HFF-Myc (cell line): ENCODE measurements at places on chromosomes 16 and 17.

- peak; percentile 44 for DNase-seq
Measured at GRCh38 chr16:14186007-14186794, 115.1 kb downstream of the MRTFB start.

DNA sequence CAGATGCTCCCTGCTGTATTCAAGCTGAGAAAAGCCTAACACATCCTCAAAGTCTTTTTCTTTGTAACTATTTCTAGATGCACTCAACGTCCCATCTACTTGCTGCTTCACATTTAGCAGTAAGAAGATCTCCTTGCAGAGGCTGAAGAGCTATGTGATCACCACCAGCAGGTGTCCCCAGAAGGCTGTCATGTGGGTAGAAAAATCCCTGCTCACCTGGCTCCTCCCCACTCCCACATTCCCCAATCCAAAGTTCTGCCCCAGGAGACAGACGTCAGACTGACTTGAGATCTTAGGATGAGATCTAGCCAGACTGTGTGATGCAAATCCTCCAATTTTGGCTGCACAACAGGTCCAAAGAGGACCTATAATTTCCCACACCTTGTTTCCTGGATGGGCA, 1.1 kb downstream of the CCL13 start:
- DNase-seq = no peak

- no peak for DNase-seq
Measured at GRCh38 chr17:77217566-77217965, 76.8 kb downstream of the SEC14L1 start.

GRCh38 chr16:83458612-83459011, 349.2 kb upstream of the HSBP1 start:
- no peak for DNase-seq

GRCh38 chr16:908526-909155, 62.1 kb downstream of the LMF1 start:
- DNase-seq = no peak

DNA sequence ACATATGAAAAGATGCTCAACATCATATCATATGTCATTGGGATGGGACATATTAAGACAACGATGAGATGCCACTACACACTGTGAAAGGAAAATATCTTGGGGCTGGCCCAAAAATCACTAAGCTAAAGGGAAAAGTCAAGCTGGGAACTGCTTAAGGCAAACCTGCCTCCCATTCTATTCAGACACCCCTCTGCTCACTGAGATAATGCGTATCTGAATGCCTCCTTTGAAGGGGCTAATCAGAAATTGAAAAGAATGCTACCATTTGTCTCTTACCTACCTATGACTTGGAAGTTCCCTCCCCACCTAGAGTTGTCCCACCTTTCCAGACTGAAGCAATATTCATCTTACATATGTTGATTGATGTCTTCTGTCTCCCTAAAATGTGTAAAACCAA, 11.2 kb upstream of the TRIM25 start:
- no peak for DNase-seq

GRCh38 chr17:45784741-45785479, 790 bp downstream of the CRHR1 start:
- DNase-seq = no peak

DNA sequence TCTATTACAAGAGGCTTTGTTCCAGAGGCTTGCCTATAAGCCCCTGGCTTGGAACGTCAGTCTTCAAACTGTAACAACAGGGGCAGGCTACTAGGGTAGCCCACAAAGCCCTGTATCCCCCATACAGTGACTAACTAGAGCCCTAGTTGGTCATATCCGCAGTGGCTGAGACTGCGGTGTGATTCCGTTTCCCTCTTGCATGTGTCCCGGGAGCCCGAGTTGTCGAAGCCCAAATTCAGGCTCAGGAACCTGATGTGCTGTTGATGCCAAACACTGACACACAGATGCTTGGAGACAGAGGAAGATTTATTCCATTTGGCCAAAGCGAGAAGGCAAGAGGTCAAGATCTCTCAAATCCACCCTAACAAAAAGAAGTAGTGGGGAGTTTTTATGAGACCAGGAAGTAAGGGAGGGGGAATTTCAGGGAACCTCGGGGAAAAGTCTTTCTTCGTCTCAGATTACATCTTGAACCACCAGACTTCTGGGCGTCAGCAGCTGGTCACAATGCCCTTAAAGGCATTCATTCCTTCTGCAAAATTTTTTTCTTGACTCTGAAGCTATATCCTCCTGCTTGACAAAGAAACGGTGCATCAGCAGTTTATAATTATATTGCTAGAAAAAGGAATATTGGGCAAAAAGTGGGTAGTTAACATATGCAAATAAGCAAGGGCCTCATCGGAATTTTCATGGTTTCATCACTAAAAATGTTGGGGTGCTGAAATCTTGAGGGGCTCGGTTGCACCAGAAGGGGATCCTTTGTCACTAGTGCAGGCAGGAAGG, 879 bp downstream of the SLFN5 start:
- DNase-seq = peak; percentile 72

GRCh38 chr16:68366062-68366461, 55.2 kb downstream of the PRMT7 start:
- DNase-seq = no peak

DNA sequence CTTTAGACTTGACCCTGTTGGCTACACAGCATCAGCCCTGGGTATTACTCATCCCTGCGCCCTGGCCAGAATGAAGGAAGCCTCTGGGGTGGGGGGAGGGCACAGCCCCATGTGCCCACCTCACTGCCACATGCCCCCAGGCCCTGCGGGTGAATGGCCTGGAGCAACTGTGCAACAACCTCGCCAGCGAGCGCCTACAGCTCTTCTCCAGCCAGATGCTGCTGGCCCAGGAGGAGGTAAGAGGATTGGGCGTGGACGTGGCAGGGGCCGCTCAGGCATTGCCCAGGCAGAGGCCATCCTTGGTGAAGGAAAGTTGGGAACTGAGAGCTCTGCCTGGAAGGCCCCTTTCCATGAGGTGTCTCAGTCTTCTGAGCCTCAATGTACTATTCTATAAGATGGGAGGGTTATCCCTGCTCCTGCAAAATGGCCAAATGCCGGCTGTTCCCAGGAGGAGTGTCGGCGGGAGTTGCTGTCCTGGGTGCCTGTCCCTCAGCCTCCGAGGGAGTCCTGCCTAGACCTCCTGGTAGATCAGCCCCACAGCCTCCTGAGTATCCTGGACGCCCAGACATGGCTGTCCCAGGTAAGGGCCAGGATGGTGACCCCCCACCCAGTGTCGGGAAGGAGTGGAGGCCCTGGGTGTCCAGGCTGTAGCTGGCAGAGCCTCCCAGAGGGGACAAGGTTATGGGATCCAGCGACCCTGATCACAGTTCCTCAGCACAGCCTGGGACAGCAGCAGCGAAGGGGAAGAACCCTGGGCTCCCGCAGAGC, 8.9 kb downstream of the MYO15B start:
- no peak for DNase-seq

DNA sequence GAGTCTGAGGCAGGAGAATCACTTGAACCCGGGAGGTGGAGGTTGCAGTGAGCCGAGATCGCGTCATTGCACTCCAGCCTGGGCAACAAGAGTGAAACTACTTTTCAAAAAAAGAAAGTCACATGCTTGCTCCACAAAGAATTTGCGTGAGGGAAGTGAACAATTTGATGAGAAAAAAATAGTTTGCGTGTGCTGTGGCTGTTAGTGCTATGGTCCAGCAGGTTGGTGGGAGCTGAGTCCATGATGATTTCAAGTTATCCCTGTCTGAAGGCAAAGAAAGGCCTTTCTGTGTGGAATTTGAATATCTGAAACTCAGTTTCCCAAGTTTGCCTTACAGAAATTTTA, 21.0 kb downstream of the PRCD start:
- no peak for DNase-seq

DNA sequence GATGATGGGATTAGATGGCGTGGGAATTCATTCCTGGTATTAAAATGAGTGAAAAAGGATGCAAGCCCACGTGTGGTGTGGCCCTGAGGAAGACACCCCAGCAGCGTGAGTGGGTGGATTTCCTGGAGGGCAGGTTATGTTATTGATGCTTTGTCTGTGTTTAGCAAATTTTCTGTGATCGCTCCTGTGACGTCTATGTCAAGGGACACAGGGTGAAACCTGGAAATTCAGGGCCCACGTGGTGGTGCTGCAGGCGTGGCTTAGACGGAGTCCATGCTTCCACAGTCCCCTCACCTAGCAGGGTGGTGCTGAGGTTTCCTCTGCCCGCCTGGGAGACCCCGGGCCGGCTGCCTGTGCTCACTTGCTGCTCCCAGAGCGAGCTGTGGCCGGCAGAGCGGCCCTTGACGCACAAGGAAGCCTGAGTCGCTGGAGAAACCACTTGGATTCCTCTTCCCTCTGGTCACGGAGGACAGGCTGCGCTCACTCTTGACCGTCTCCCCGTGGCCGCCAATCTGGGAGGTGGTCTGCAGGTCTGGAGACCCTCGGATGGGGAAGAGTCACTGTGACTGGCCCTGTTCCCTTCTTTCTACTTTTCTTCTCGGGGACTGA, 23.4 kb downstream of the BAIAP2 start:
- DNase-seq = no peak

- DNase-seq = no peak
Measured at GRCh38 chr17:17736205-17737183, 55.2 kb downstream of the RAI1 start.

DNA sequence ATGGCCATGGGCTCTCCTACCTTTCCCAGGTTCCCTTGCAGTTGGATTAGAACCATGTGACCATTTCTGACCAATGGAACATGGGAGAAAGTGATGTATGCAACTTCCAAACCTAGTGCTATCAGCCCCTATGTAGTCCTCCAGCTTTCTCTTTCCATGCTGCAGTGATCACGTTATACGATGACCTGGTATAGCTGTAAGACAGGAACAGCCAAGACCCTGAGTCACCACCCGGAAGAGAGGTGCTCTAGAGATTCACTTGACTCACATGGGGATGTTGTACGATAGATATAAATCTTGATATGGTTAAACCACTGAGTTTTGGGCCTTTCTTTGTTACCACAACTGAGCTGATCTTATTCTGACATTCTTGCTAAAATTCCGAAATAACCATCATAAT, 65.1 kb downstream of the NOG start:
- DNase-seq = no peak

DNA sequence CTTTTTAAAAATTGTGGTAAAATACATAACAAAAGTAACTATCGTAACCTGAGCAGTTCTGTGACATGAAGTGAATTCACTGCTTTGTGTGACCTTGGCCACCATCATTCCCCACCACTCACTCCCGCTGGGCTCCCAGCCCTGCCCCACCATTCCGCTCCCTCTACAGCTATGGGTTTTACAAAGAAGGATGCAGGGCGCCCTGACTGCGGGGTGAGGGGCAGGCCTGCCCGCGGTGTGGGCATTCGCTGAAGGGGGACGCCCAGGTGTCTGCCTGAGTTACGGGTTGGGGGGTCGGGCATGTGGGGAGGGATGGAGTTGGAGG, at the start of gene CEMP1:
Gene CEMP1 (minus strand): TSS at position 38 of the 325 bp plus-strand sequence. CDS start 335 bp downstream, outside the sequence.
- DNase-seq = no peak

GRCh38 chr17:21689604-21690003, 2.7 kb upstream of the KCNJ18 start:
- no peak for DNase-seq
